ENCODE measurements at places on chromosomes 1 and 21. TPM values are rescaled to one million over a fixed set of nuclear protein-coding genes. Genes with fewer than 3 reads are reported as not detected.

- no peak for DNase-seq
Observed at GRCh38 chr1:64343105-64343822, 126.7 kb upstream of the CACHD1 start.

The TGFB2 gene
- 0.80 TPM for polyA plus RNA-seq

DNA sequence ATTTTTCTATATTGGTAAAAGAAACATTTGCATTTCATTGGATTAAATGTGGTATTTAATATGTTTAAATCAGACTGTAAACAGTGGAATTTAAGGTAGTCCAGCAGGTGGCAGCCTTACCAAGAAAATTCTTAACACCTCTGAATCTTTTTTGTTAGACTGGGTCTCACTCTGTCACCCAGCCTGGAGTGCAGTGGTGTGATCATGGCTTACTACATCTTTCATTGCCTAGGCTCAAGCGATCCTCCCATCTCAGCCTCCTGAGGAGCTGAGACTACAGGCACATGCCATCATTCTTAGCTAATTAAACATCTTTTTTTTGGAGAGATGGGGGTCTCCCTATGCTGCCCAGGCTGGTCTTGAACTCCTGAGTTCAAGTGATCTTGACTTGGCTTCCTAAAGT, 98.8 kb downstream of the RABGAP1L start:
- DNase-seq, result peak; percentile 39

- DNase-seq, result no peak
Observed at GRCh38 chr1:32728413-32729077, 26.0 kb upstream of the SYNC start.

The FAM177B gene
- 38.4 TPM for polyA plus RNA-seq

The AIRE gene
- 1.7 TPM for polyA plus RNA-seq

- DNase-seq, result no peak
Observed at GRCh38 chr1:172533513-172534151, 682 bp downstream of the SUCO start.

The CDA gene
- polyA plus RNA-seq, result 0.59 TPM

GRCh38 chr1:160827418-160827817, 31.4 kb downstream of the LY9 start:
- DNase-seq, result no peak

GRCh38 chr1:40245686-40246085, 2.1 kb upstream of the TMCO2 start:
- DNase-seq, result no peak

GRCh38 chr1:58307431-58307830, 239.1 kb downstream of the OMA1 start:
- no peak for DNase-seq

The ESPN gene
- not detected for polyA plus RNA-seq

- no peak for DNase-seq
Observed at GRCh38 chr1:208604295-208604694, 360.1 kb upstream of the PLXNA2 start.

- no peak for DNase-seq
Observed at GRCh38 chr21:35641271-35642016, 418.9 kb downstream of the SETD4 start.

The C4BPB gene
- polyA plus RNA-seq, result not detected

DNA sequence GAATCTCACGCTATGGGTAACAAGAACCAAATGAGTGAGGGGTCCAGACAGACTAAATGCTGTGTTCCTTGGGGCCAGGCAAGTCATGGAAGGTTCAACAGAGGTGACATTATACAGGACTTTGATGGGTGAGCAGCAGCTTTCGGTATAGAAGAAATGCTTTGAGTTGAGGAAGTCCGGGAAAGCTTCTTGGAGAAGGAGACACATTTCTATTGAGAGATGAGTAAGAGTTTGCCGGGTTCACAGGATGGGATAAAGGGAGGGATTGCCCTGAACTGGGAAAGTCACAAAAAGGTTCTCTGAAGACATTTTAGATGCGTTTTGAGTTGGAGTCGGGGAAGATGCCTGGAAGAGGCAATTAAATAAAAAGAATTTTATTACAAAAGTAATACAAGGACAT, 580 bp upstream of the AZIN2 start:
- no peak for DNase-seq

DNA sequence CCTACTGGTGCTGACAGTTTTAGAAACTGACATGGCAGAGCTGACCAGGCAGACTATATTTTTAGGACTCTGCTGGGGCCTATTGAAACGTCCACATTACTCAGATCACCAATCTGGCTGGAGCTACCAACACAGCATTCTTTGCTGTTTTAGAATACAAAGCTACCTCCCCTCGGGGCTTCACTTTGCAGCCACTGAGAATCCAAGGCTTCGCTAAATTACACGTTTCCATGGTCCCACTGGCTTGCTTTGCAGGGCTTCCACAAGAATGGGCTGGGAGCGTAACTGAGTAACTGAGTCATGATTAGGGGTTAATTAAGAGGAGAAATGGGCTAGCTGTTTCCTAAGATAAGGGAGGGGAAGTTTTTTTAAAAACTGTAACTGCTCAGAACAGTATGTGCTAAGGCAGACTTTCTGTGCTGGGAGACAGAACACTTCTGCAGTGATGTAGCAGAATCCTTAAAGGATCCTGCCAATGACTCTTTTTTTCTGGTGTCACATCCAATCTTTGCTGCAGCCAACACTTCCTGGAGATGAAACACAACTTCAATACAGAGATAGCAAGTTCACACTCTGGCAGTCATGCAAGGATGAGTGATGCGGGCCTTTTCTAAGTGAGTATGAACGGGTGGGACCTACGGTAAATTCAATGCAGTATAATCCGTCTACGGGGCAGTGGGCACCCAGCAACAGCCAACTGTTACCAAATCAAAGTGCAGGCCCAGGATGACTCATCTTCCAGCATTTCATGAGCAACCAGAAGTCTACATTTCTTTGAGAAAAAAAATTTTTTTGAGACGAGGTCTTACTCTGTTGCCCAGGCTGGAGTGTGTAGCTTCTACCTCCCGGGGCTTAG, 21.5 kb downstream of the NDUFS5 start:
- DNase-seq, result no peak

DNA sequence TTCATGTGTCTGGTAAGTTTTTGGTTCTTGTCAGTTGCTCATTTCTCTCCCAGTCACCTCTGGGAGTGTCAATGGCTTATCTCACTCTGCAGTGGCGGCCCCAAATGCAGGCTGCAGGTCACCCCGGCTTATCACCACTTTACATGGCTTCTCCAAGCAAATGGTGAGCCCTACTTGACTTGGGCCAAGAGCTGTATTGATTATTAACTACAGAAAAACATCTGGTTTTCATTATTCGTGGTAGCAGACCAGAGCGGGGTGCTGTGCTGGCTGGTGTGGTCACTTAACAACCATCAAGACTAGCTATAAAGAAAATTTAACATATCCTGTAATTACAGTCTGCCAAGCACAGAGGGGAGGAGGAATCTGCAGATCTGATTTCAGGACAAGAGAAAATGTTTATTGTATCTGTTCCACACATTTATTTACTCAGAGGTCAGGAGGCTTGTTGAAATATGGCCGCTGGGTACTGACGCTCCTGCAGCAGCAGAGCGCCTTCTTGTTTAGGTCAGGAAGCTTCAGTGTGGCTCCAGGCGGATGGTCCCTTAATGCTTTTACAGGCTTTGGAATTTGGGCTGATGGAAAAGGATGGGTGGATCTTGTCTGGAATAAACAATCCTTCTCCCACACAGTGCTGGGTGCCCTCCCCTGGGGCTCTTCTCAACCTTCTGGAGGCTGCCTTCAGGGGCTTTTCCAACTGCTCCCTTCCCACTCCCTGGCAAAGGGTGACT, 87.8 kb downstream of the HLX start:
- no peak for DNase-seq

GRCh38 chr1:170252851-170253579, 107.3 kb downstream of the NTMT2 start:
- no peak for DNase-seq

DNA sequence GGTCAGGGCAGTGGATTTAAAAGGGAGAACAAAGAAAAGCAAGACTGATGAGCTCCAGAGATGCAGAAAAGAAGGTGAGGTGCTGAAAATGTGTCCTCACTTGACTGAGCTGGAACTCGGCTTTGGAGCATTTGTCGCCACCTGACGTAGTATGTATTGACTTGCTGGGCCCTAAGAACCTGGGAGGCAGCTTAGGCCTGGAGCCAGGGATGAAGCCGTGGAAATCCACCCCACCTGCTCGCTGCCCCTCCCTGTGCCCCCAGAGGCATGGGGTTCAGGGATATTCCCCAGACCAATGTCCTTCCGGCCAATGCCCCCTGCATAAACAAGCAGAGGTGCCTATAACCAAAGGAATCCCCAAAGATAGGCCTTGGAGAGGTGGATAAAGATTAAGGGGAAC, 14.3 kb downstream of the MRAP start:
- DNase-seq, result no peak

DNA sequence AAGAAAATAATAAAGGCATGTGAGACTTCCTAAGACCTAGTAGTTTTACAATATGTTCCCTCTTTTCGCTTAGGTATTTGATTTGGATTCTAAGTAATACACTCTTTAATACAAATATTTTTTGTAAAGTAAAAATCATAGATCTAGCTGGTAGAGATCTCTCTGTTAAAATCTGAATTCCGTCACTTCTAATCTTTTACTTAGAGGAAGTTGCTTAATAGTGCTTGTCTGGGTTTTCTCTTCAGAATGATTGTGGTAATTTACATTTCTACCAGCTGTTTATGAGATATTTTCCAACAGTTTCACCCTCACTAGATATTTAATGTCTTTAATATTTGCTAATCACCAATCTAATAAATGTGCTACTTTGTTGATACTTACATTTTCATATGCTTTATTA, 23.3 kb downstream of the RBM11 start:
- DNase-seq, result no peak

DNA sequence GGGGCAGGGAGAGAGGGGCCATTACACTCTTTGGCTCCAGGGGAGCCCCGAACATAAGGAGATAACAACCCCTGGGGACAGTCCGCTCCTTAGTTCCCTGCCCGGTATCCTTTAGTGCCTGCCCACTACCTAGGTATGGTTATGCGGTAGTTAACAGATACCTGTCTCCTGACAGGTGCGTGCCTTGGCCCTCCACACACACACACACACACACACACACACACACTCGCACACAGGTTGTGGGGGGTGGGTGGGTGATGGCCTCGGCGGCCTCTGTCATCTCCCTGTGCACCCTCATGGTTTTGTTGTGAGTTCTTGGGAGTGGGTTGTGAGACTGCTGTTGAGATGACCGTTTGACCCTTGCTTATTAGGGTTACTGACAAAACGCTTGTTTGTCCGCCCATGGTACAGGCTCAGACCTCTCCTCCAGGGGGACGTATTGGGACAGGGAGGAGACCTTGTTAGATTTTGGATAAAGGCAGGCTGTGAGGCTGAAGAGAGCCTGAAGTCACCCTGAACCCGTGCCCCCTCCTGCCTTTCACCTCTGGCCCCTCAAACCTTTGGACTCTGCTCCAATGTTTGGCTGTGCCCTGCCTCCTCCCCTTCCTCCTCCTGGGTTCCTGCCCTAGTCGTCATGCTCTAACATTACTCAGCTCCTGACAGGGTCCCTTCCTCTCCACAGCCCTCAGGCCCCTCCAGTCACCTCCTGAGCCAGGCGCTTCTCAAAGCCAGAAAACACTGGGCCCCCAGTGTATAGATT, 979 bp downstream of the RASSF5 start:
- DNase-seq, result no peak

GRCh38 chr1:119713749-119714456, 2.2 kb downstream of the PHGDH start:
- no peak for DNase-seq

DNA sequence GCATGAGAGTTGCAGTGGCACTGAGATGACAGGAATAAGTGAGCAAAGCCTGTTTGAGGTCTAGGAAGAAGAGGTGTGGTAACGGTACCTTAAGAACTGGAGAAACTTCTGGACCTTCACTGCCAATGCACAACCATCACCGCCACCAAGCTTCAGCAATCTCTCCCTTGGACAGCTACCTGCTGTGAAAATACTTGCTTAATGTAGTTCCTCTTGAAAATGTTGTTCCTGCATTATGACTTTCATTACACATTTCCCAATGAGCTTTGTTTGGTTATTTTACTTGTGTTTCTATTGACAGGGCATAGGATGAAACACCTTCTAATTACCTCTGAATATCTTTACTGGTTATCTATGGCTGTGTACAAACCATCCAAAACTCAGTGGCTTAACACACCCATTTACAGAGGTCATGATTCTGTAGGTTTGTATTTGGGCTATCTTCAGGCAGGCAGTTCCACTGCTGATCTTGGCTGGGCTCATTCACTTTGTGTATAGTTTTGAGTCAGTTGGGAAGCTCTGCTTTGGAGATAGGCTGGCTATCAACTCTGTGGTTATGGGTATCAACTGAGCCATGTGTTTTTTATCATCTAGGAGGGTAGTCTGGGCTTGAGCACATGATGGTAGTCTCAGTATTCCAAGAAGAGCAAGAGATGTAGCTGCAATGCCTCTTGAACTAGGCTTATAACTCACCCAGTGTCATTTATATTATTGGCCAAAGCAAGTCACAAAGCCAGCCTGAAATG, 149.4 kb downstream of the ELAVL4 start:
- DNase-seq, result no peak

DNA sequence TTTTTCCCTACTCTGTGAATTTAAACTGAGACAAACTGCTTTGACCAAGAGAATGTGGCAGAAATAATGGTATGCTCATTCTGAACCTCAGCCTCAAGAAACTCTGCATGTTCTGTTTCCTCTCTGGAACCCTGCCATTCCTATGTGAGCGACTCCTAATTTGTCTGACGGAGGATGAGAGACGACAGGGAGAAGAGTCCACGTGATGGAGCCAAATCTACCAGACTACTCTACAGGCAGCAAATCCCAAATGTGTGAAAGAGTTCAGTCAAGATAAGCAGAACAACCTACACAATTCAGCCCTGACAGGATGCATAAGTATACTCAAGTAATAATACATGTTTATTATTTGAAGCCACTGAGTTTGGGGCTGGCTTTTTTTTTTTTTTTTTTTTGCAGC, 153.5 kb downstream of the DPYD start:
- no peak for DNase-seq

GRCh38 chr1:119485201-119485600, 21.8 kb upstream of the HSD3B1 start:
- DNase-seq, result no peak

The KCNE1 gene
- not detected for polyA plus RNA-seq

DNA sequence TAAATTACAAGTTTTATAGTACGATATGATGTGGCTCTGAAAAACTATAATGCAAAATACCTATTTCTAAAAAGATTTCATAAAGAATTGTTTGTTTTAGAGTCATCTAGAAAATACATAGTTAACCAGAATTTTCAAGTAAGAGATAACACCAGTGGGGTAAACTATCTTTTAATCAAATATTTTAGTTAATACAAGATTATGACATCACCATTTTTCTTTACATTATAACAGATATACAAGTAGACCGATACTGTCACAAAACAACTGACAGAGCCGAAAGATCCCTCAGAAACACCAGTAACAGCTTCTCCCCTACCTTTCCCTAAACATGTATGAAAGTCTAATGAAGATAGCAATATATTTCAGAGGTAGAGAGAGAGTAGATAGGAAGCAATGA, 54.2 kb downstream of the EPS15 start:
- DNase-seq, result no peak

GRCh38 chr1:223331301-223331700, 32.7 kb downstream of the SUSD4 start:
- DNase-seq, result no peak

The THEM5 gene
- polyA plus RNA-seq, result not detected

- no peak for DNase-seq
Observed at GRCh38 chr1:145942871-145943270, 14.9 kb downstream of the LIX1L start.

- DNase-seq, result no peak
Observed at GRCh38 chr1:24369801-24370200, 43.8 kb downstream of the STPG1 start.

Measured in naive B cell (primary cell).